ENCODE measurements at places on chromosomes 7 and 10. TPM values are rescaled to one million over a fixed set of nuclear protein-coding genes. Genes with fewer than 3 reads are reported as not detected.

The CCL26 gene
- 10.6 TPM for polyA plus RNA-seq

The PCGF5 gene
- polyA plus RNA-seq: 12.5 TPM

The LSM5 gene
- 43.6 TPM for polyA plus RNA-seq

The VIPR2 gene
- 4.6 TPM for polyA plus RNA-seq

The GHRHR gene
- not detected for polyA plus RNA-seq

The TACC2 gene
- polyA plus RNA-seq: 13.0 TPM

The PLCE1 gene
- polyA plus RNA-seq: 0.93 TPM

The FGFBP3 gene
- 0.83 TPM for polyA plus RNA-seq

The ATOH7 gene
- 0.32 TPM for polyA plus RNA-seq

The C10orf143 gene
- polyA plus RNA-seq: 4.2 TPM

The OR13A1 gene
- polyA plus RNA-seq: 0.04 TPM

The BEND7 gene
- polyA plus RNA-seq: 7.7 TPM

The PKD1L1 gene
- 1.6 TPM for polyA plus RNA-seq

The ANXA8L1 gene
- 0.15 TPM for polyA plus RNA-seq

The ANLN gene
- 1.2 TPM for polyA plus RNA-seq

The HGF gene
- 2.6 TPM for polyA plus RNA-seq

The PCGF6 gene
- 4.5 TPM for polyA plus RNA-seq

The AGAP4 gene
- polyA plus RNA-seq: 5.9 TPM

The PTPRZ1 gene
- polyA plus RNA-seq: 1.6 TPM

The CYP3A7 gene
- not detected for polyA plus RNA-seq

The BAG3 gene
- polyA plus RNA-seq: 44.0 TPM

The MARCHF5 gene
- 25.3 TPM for polyA plus RNA-seq

The ZNF503 gene
- 19.8 TPM for polyA plus RNA-seq

Measured in adipose tissue (tissue), 3 donors.